NCI-H2029 (cell line): ENCODE measurements at places on chromosomes 6 and 20.

DNA sequence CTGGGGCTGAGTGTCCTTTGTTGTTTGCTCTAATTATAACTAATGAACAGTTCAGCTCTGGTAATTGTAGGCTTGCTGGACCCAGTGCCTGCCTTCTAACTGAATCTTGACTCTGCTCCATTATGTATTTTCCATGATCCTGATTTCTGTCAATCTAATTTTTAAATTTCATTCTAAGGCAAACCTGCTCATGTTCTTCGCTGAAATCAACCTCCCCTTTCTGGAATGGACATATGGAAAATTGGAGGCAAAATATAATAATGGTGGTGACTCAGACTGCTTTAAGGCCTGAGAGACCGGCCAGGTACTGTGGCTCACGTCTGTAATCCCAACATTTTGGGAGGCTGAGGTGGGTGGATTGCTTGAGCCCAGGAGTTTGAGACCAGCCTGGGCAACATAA is 182.7 kb upstream of the AKAP12 start:
- DNase-seq: no peak

DNA sequence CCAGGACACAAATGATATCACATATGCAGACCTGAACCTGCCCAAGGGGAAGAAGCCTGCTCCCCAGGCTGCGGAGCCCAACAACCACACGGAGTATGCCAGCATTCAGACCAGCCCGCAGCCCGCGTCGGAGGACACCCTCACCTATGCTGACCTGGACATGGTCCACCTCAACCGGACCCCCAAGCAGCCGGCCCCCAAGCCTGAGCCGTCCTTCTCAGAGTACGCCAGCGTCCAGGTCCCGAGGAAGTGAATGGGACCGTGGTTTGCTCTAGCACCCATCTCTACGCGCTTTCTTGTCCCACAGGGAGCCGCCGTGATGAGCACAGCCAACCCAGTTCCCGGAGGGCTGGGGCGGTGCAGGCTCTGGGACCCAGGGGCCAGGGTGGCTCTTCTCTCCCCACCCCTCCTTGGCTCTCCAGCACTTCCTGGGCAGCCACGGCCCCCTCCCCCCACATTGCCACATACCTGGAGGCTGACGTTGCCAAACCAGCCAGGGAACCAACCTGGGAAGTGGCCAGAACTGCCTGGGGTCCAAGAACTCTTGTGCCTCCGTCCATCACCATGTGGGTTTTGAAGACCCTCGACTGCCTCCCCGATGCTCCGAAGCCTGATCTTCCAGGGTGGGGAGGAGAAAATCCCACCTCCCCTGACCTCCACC is 42.2 kb downstream of the SIRPA start:
- no peak for DNase-seq

DNA sequence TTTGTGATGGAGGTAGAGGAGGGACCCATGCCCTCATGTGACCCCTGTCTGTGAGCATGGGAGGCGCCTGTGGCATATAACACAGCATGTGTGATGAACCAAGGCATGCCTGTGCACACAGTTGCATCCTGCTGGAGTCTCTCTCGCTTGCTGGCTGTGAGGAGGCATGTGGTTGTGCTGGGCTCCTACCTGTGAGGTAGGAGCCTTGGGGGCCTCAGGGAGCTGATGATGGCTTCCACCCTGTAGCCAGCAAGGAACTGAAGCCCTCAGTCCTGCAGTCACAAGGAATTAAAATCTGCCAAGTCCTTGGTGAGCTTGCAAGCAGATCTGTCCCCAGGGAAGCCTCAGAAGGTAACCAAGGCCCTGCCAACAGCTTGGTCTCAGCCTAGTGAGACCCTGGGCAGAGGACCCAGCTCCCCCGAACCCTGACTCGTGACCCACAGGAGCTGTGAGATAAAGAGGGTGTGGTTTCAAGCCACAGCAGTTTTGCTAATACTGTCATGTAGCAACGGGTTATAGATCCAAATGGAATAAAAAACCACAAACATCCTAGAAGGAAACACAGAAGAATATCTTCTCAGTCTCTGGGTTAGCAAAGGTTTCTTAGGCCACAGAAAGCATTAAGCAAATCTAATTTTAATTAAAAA is 145.7 kb downstream of the WDR27 start:
- no peak for DNase-seq

- DNase-seq: no peak
Measured at GRCh38 chr6:109340811-109341210, 41.5 kb downstream of the CD164 start.

DNA sequence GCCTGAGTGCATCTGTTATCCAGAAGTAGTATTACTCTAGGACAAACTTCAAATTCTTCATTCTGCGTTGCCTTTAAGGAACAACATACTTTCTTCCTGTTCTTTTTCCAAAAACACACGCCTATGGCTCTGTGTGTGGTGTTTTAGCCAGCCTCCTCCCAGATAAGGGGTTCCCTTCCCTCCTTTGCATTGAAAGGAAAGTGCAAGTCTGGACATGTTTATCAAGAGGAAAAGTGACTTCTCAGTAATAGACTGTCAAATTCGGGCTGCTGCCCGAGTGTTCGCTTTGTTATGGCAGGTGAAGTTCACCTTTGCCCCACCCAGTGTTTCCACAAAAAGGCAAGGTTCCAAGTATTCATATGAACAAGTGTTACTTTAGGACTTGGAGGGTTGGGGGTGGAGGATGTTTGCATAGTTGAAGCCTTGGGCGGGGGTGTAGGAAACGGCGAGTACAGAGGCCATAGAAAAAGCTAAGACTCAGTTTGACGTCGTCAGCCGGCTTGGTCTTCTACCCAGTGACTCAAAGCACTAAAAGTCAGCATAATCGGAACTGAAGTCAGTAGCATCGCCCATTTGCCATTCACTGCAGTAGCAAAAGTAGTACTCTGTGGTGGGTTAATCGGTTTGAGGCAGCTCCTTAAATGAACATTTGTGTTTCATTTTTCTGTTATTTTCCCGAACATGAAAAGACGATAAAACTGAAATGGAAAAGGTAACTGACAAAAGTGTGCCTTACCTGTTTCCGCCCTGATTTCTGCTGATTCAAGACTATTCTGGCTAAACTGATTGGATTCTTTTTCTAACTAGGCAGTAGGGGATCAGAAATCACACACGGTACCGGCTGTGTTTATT is 12.5 kb downstream of the PRDM1 start:
- DNase-seq: no peak

DNA sequence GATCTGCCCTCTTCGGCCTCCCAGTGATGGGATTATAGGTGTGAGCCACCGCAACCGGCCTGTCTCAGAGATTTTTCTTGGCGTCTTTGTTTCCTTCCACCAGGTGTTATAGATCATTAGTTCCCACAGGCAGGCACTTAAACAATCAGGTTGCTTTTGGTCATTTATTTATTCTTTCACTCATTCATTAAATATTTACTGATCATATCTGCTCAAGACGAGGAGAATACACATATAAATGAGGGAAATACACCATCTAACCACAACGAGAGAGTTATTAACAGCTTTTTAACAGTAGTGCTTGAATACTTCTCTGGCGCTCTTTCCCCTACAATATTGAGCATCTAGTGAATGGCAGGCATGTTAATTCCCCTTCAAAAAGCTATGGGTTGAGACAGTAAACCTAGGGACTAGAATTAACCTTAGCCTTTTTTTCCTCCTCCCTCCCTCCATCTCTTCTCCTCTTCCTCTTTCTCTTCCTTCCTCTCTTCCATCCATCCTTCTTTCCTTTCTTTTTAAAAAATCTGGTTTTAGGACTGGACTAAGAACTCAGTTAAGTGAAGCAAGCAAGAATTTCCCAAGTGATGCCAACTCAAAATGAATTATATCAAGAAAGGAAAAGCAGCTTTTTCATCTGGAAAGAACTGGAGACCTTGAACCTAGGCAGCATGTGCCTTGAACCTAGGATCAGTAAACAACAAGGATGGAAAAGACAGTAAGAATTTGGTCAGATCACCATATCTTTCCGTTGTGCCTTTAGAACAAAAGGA is 41.1 kb upstream of the RFPL4B start:
- no peak for DNase-seq

- DNase-seq: no peak
Measured at GRCh38 chr6:13372688-13373487, 44.6 kb upstream of the TBC1D7 start.

- DNase-seq: no peak
Measured at GRCh38 chr6:104718672-104719071, 141.0 kb downstream of the HACE1 start.

DNA sequence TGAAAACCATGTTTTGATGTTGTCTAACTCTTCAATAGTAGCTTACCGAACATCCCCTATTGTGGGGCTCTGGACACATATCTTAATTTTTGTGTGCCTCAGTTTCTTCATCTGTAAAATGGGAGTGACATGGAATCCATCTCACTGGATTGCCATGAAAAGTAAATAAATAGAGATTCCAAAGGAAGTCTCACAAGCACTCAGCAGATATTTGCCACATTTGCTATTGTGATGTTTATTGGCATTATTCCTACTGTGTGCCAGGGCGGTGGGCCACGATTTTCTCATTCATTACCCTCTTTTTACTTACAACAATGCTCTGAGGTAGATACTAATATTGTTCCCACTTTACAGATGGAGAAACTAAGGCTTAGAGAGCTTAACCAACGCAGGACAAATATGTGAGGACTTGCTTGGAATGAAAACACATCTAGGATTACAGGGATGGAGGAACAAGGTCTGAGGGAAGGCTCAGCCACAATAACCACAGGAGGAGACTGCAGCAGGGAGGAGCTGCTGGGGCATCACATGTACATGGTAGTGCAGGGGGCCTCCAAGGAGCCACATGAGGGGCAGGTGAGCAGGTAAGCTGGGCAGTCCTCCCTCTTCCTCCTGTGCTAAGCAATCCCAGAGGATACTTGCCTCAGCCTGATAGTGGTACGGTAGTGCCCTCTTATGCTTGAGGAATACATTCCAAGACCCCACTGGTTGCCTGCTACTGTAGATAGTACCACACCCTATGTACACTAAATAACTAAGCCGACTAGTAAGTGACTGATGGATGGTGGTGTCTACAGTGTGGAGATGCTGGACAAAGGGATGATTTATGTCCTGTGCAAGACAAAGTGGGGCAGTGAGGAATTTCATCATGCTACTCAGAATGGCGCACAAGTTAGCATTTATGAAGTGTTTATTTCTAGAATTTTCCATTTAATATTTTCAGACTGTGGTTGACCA is 176.9 kb downstream of the FOXA2 start:
- DNase-seq: no peak

DNA sequence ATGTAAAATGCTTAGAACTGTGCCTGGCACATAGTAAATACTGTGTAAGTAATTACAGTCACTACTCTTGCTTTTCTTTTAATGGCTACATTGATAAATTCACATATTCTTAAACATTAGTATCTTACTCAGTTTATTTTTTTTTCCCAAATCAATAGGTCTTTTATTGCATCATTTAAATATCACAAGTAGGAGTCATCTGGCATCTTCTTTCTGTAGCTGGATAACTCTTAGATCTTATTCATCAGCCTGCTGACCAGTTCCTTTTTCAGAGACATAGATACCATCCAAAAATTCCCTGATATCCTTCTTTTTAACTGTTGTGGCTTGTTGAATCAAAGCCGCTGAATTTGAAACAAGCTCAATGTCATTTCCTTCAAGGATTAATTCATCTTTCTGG is 20.0 kb upstream of the PHF3 start:
- DNase-seq: no peak

- DNase-seq: no peak
Measured at GRCh38 chr6:25961619-25962148, 918 bp upstream of the TRIM38 start.

GRCh38 chr20:24827603-24828295 is 121.3 kb upstream of the CST7 start:
- no peak for DNase-seq

DNA sequence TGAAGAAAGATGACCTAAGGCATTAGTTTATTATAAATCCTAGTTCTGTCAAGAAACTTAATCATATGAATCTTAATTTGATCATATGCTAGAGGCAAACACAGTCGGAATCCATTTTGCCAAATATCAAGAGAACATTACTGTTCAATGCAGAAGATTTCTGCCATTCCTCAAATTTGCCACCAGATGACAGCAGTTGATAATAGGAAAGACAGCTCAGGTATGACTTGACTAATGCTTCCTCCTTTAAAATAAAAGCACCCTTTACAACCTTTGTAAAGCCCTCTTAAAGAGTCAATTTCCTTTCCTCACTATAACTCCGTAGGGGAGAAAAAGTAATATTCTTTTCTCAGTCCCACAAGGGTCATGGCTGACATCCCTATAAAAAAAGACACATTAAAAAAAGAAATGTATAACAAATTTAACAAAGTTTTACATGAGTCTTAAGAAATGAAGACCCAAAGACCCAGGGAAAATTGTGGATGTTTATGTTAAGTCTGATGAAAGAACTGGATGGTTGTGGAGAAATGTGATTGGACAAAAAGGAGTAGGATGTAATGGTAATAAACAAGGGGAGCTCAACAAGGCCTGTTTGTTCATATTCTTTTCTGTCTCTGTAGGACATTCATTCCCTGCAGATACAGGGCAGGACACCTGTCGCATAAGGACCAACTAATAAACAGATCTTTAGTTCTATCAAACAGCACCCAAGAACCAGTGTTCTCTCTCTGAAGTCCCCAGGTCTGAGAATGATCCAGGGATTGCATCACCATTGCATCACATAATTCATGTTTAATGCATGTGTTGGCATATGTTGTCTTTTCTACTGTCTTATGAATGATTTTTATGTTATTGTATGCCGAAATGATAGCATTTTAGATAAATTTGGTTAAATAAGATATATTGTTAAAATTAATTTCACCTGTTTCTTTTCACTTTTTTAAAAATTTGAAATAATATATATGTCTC is 23.0 kb upstream of the IL17A start:
- DNase-seq: peak; percentile 39

DNA sequence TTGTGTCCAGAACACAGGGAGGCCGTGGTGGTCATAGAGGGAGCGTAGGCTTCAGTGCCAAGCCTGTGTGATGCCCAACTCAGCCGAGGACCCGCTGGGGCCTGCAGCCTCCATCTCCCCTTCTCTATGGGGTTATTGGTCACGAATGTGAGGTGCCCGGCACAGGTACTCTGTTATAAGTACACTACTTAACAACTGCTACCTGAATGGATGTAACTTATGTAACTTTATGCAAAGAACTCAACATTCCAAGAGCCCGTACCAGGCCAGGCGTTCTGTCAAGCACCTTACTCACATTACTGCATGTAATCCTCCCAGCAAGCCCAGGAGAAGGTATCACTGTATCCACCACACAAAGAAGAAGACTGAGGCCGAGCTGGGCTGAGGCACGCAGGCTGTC is 24.5 kb upstream of the TBXT start:
- DNase-seq: no peak

DNA sequence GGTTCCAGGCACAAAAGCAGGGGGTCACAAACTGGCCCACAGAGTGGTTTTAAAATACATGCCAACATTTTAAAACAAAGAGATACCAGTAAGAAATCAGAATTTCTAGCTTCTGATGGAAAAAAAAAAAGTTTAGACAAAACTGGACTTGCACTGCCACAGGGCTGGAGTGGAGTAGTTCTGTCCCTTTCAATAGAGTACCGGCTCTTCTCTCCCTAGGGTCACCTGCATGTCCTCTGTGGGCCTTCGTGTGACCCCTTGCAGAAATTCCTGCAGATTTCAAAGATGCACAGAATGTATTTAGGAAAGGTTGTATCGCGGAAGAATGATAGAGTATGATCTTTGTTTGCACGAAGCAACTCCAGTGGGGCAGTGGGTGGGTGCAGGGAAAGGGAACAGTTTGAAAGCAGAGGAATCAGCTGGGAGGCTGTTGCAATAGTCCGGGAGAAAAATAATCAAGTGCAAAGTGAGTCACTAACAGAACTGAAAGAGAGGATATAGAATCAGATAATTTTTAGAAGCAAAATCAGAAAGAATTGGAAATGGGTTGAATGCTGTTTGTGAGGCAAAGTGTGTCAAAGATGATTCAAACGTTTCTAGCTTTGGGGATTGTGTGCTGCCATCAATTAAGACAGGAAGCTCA is 97.3 kb upstream of the STXBP5 start:
- no peak for DNase-seq
